ENCODE measurements at places on chromosomes 5 and 9.
A peak's percentile ranks its signal among the peaks of the same experiment; 100 is the strongest.

DNA sequence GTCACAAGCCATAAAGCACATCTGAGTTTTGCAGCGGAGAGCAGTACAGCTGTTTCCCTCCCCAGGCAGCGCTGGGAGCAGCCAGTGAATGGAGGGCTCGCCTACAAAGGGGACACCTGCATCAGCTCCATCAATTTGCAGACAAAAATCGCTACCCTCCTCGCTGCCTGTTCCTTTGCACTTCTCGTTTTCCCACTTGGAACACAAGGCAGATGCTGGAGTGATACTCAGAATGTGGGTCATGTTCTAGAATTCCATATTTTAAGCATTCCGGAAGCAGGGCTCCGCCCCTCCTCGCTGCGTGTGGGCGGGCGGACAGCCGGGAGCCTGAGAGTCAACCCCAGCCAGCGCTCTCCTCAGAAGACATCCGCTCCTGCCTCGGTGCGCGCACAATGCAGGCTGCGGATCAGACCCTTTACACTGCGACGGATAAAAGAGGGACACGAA is 92.1 kb downstream of the LMNB1 start:
- DNase-seq, result no peak

DNA sequence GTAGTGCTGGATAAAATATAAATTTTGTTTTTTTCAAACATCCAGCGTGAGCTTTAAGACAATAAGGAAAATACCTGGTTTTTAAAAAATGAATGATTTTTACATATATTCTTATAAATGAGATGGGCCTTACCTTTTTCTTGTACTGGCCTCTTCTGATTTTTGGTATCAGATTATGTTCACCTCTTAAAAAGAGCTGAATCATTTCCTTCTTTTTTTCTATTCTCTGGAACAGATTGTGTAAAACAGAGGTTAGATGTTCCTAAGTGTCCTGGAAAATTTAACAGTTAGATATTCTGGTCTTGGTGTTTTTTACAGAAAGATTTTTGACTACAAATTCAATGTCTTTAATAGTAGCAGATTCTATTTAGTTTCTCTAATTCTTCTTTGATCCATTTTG is 74.6 kb downstream of the NDUFAF2 start:
- DNase-seq, result no peak

DNA sequence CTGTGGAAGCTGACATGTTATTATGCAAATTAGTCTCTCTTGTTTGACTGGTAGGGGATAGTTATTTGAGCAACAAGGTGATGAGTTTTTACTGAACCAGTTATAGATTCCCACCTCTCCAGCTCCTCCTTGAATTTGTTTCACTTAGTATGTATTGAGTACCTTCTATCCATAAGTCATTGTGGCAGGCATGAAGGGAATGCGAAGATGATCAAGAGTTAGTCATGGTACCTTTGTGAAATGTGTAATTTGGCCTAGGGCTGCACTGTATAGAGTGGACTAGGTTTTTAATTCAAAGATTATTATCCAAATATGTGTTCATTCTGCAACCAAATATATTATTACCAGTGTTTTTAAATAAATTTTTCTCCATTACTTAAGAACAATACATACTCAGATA is 110.1 kb downstream of the HACD4 start:
- no peak for DNase-seq

- DNase-seq, result no peak
Observed at GRCh38 chr9:120236596-120236995, 343.4 kb downstream of the CDK5RAP2 start.

GRCh38 chr9:135273008-135273407 is 185.5 kb downstream of the OLFM1 start:
- no peak for DNase-seq

GRCh38 chr5:146016764-146017484 is 80.5 kb downstream of the SH3RF2 start:
- DNase-seq, result no peak

GRCh38 chr9:131273856-131274673 is 2.2 kb downstream of the FAM78A start:
- no peak for DNase-seq

- no peak for DNase-seq
Observed at GRCh38 chr5:83256091-83256780, 178.9 kb downstream of the XRCC4 start.

DNA sequence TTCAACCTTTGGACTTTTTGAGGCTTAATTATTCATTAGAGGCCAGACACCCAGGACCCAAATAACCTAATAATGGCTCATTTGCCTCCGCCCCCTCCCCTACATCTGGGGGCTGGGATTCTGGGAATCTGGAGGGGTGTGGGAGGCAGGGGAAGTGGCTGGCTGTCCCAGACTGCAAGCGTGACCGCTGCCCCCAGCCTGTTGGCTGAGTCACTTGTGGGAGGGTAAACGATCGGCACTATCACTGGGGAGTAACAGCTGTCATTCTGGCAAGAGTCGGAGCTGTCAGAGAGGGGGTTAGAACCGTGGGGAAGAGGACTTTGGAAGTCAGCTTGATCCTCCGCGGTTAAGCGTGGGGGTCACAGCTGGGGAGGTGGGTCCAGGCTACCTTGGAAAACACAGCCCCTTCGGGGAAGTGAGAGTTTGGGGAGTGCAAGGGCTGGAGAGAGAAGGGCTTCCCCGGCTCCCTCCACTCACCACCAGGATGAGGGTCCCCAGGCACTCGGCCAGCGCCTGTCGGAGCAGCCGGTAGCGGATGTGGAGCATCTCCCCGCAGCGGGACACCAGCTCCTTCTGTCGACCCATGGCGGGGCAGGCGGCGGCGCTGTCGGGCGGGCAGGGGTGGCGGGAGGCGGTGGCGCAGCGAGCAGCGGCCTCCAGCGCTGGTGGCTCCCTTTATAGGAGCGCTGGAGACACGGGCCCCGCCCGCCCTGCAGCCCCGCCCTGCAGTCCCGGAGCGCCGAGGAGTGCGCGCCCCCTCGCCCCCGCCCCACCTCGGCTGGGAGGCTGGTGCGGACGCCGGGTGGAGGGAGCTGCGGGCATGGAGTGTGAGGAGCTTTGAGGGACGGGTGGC is at the start of gene AQP3:
AQP3 (minus strand) TSS at position 648 of the 853 bp plus-strand sequence; CDS start at position 585, 63 bp downstream.
- DNase-seq, result peak; percentile 77

DNA sequence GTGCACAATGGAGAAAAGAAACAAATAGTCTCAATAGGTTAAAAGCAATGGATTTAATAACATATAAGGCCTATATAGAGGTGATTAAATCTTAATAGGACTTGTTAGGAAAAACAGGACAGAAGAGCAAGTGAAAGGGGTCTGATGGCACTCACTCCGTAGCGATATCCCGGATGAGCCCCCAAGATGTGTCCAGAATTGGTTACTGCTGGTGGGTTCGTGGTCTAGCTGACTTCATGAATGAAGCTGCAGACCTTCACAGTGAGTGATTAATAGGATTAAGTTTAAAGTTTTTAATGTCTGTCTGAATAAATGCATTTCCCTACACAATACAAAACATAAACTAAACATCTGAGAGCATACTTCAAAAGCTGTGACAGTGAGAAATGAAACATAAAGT is 110.4 kb upstream of the FAM174A start:
- no peak for DNase-seq

DNA sequence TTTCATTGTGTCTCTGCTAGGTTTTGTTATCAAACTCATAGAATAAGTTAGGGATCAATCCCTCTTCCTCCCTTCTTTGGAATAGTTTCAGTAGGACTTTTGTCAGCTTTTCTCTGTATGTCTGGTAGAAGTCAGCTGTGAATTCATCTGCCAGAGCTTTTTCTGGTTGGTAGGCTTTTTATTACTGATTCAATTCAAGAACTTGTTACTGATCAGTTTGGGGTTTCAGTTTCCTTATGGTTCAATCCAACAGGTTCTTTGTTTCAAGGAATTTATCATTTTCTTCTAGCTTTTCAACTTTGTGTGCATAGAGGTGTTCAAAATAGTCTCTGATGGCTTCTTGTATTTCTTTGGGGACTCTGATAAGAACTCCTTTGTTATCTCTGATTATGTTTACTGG is 221.7 kb downstream of the FGF10 start:
- DNase-seq, result no peak

- no peak for DNase-seq
Observed at GRCh38 chr9:12846035-12846434, 71.2 kb downstream of the LURAP1L start.

- DNase-seq, result no peak
Observed at GRCh38 chr5:179554981-179555380, 4.6 kb downstream of the RUFY1 start.

DNA sequence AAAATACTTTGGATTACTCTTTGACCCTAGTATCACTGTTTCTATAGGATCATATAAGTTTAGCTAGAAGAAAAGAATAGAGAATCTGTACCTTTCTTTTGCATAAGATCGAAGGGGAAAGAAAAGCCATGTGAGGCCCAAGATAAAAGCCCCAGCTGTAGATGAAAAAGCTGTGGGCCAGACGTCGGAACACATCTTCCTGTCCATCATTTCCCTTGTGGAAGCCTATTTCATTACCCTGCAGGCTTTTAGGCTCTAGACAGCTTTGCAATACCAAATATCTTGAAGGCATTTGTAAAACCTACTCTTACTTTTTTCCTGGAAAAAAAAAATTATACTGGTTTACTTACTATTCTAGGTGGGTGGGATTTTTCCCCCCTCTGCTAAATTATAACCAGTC is 10.0 kb downstream of the PALM2AKAP2 start:
- DNase-seq, result no peak

GRCh38 chr9:129204840-129205239 is 26.8 kb upstream of the IER5L start:
- DNase-seq, result no peak

DNA sequence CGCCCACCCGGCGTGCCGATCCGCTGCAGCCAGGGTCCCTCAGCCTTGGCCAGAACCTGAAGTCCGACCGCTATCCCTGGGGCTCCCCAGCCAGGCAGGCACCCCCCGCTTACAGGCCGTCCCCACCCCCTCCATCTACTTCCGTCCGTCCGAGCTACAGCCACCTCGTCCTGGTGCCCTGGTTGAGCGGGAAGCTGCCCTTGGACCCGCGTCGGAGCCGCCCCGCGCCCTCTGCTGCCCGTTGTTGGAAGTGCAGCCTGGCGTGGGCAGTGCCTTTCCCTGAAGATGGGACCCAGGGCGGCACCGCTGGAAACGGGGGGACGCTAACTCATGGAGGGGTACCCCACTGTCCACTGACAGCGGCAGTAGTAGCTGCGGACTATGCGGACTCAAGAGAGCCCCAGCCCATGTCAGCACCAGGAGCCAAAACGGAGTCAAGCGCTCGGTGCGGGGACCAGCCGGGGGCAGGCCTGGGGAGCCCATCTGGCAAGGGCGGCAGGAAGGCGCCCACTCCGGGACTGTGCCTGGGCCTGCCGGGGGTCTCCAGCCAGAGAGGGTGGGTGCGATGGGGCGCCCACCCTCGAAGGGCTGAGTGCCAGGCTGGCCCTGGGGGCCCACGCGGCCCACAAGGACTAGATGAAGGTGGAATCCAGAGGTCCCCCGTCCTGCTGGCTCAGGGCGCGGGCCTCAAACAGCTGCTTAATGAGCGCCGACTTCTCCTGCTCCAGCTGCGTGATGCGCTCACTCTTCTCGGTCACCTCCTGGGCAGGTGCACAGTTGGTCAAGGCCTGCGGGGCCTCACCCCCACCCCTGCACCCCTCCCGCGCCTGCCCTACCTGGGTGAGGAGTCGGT is 6.1 kb downstream of the SAPCD2 start:
- DNase-seq, result no peak

- peak; percentile 51 for DNase-seq
Observed at GRCh38 chr9:88173378-88173999, 35.2 kb upstream of the SPATA31C2 start.

GRCh38 chr5:68528821-68529273 is 313.3 kb downstream of the PIK3R1 start:
- no peak for DNase-seq

- no peak for DNase-seq
Observed at GRCh38 chr9:37798677-37799076, 1.9 kb upstream of the DCAF10 start.

- no peak for DNase-seq
Observed at GRCh38 chr5:171447226-171447625, 27.8 kb downstream of the FGF18 start.

- no peak for DNase-seq
Observed at GRCh38 chr5:141101059-141101458, 786 bp downstream of the PCDHB3 start.
